ENCODE measurements at places on chromosomes 5 and 9.

- no peak for DNase-seq
These were observed 91.9 kb upstream of the CEP78 start for GRCh38 chr9:78144008-78144381.

DNA sequence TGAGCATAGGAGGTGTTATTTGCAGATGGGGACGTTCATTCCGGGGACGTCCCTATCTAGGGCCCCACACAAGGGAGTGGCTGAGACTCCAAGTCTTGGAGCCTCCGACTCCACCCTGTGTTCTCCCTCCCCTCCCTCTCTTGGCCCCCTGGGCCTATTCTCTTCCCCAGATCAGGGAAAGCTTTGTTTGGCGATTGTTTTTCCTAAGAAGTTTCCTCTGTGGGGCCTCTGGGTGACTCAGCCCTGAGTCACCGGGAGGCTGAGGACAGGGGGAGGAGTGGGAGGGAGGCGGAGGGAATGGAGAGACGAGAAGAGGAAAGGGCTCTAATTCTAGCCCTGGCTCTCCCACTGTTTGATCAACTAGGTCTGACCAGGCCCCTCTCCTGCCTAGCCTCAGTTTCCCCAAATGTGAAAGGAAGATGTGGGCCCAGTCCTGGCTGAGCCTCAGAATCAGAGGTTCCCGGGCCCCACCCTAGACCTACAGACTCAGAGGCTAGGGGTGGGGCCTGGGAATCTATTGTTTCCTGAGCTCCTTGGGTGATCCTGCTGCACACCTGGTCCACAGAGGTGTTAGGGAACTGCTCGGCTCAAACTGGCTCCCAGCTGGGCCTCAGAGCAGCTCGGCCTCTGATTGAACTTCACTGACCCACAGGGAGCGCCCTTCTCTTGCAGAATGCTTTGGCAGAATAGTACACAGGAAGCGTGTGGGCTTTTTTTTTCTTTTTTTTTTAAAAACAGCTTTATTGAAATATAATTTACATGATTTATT lies 19.2 kb downstream of the GSN start:
- no peak for DNase-seq

DNA sequence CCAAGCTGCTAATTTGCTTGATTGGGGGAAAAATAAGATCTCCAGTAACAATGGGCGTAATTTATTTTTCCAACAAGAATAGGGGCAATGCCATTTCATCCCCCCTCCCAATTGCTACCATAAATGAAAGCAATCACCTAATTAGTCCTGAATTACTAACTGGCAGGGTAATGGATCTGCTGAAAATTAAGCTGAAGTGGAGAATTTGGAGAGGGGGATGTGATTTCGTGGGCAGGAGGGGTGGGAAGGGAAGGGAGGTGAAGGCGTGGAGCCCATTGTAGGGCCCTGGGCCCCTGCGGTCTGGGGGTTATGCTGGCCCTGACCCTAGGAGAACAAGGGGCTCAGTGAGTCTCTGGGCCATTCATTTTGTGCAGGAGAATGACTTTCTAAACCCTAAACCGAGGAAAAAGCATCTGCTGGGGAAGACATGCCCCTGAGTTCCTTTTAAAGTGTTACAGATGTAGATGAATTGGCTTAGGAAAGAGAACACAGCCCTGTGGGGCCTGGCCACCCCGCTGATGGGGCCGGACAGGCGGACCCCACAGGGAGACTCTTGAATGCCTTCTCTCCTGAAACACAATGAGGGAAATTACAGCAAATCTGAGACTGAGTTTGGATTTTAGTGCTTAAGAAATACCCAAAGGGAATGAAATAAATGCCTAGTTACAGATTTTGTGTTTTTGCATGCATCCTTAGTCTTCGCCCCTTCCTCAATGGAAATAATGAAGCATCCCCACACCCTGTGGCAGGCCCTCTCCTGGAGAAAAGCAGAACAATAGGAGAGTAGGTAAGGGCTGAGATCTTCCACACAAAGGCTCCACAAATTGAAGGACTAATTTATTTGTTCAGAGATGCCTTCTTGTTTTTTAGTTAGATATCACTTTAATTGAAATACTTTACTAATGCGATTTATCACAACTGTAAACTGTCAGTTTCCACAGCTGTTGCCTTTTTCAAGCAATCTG lies 143.2 kb downstream of the PSAT1 start:
- DNase-seq: no peak

- no peak for DNase-seq
These were observed 286.2 kb downstream of the ACTL7B start for GRCh38 chr9:108569624-108570023.

DNA sequence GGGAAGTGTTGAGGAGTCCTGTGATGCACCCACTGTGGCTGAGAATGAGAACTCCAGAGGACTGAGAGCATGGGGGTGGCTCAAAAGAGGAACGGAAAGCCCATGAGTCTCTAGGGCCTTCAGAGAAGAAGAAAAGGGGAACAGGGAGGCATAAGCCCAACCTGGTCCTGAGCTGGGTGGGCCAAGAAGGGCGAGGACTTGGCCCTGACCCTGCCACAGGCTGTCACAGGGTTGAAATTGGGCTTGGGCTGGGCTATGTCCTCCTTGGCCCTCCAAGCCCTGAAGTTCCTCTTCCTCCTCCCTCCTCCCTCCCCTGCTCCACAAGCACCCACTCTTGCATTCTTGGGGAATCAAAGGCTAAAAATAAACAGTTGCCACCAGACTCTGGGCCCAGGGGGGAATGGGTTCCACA lies 49.3 kb upstream of the PPARGC1B start:
- DNase-seq: no peak

- peak; percentile 51 for DNase-seq
These were observed 14.1 kb upstream of the SFXN1 start for GRCh38 chr5:175464074-175464941.

- DNase-seq: no peak
These were observed 408.0 kb downstream of the EBF1 start for GRCh38 chr5:158691631-158692255.

DNA sequence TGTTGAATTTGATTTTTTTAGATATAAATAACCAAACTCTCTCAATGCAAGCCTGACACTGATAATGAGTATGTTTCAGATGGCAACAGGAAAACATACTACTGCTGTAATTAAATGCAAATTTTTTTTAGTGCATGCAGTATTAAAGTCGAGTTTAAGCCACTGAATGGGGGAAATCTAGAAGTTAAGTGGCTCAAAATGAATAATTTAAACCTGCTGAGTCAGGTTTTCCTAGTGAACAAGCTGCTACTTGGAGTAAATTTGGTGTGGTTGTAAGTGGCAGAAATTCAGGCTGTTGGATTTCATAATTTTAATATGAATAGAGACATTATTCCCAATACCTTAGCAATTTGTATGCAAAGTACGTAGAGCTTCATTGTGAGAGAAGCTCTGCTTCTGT lies 121.8 kb downstream of the SLF1 start:
- no peak for DNase-seq

DNA sequence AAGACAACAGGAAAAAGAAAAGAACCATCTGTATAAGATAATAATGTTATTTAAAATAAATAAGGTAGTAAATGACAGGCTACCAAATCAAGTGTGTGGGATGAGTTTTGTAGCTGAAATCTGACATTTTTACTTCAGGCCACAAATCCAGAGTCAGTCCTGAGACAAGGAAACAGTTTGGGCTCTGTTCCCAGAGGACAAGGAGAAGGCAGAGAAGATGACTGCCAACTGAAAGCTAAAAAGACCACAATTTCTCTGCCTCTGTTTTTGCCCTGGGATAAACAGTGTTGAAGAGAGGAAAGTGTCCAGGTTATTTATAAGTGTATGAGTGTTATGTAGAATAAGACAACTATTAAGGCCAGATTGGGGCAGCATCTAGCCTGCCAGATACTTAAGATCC lies 180.5 kb downstream of the NFIB start:
- no peak for DNase-seq

- no peak for DNase-seq
These were observed 46.9 kb downstream of the RAB14 start for GRCh38 chr9:121154782-121155181.

GRCh38 chr5:83965441-83965840 lies 244.8 kb upstream of the HAPLN1 start:
- DNase-seq: no peak

DNA sequence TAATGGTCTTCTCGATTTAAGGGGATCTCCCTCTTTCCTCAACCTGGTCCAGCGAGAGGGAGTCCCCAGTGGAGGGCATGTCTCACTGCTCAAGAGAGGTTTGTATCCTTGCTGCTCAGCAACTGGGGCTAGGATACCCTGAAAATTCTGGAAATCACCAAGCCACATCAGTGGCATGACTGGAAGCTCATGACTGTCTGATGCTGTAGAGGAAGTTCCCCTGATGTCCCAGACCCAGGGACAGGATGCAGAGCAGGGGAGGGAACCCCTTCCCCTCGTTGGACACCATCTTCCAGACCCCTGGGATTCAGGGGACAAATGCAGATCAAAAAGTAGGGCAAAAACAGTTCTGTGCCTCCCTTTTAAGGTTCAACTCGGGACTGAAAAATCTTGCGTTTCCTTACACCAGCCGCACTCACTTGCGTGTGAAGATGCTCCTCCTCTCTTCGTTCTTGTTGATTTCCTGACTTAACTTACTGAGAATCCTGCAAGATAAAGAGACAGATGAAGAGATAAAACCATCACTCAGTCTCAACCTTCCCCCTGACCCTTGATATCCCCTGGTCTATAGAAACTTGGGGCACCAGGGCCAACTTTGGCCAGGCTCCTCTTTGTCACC lies 22.1 kb downstream of the LCP2 start:
- no peak for DNase-seq

GRCh38 chr5:75690669-75691068 lies 26.6 kb downstream of the POC5 start:
- no peak for DNase-seq

DNA sequence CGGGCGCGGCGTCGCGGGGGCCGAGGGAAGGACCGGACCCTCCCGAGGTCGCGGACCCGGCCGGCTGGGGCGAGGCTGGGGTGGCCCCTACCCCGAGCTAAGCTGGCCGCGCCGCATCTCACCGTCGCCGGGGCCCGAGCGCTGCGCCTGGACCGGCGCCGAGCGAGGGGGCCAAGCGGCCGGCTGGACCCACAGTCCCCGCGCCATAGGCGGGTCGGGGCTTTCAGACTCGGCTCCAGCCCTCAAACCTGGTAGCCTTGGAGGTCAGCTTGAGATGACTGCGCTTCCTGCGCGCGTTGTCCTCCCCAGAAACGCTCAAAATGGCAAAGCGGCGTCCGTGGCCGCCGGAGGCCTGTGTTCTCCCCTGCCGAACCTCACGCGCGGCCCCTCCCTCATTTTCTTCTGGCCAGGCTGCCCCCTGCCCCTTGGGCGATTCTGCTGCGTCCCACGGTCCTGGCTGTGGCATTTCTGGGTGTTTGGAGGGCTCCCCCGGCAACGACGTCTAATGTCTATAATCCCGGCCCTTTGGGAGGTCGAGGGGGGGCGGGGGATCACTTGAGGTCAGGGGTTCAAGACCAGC lies 8.7 kb upstream of the GRIN1 start:
- DNase-seq: no peak

DNA sequence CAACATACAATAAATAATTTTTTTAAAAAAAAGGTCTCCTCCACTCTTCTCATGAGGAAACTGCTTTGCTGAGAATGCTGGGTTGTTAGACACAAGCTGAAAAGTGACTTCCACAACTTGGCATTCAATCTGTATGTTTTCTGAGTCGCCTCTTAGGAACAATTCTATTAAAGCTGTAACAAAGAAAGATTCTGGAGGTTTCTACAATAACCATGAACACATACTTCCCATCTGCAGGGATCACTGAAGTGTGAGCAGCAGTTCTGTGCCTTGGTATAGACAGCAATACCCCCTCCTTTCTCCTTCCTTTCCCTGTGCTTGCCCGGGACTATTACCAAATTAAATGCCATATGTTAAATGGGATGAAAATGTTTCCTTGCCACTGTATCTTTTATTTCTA lies 1.5 kb downstream of the DIRAS2 start:
- no peak for DNase-seq

GRCh38 chr5:52754051-52754450 lies 33.7 kb upstream of the ITGA1 start:
- DNase-seq: no peak

DNA sequence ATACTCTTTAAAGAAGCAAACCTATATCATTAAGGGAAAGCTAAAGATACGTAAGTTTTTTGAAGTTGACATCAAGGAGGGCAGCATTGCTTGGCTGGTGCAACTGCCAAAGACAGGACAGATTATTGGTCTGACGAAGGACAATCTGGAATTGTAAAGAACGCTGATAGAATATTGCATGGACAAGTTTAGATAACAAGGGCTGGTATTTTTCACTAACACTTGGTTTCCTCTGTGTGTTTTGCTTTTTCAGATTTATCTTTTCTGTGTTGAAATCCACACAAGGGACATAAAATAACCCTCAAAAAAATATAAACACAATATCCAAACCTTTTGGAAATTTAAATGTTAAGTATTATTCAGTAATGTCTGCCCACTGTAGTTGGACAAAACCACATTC lies 39.7 kb downstream of the SLC1A3 start:
- no peak for DNase-seq

DNA sequence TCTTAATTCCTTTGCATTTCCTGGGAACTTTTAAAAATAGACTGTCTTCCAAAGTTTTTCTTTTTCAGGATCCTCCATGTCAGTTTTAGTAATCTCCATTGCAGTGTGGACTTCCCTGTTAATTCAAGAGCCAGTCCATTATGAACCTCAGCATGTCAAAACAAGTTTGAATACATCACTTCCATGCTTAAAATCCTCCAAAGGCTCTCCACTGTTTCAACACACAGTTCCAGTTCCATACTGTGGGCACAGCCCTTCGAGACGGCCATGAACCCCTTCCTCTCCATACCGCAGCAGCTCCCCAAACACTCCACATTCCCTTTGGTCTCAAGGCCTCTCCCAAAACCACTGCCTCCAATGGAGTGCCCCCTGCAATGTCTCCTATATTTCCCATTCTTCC lies 19.5 kb downstream of the LIFR start:
- DNase-seq: no peak

GRCh38 chr5:7927466-7928375 lies 58.8 kb downstream of the MTRR start:
- DNase-seq: peak; percentile 9

DNA sequence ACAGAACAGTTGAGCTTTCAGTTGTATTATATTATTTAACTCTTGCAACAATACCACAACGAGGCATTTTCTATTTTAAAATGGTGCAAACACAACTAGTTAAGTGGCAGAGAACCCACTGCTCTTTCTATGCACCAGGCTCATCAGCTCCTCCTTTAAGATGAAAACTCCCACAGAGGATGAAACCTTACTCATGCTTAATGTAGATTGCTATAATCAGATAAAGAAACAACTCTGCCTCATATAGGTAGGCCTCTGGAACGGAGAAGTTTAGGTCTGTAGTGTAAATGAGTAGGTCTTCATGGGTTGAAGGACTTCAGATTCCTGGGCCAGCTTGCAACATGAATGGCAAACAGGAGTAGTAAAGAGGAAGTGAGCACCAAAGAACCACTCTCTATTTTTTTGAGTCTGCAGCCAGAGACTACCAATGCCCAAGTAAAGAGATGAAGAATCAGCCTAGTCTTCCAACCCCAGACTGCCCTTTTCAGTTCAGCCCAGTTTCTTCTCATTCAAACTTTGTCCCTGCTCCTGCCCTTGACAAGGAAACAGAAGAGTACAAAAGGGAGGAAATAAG lies 33.9 kb downstream of the HACD4 start:
- DNase-seq: peak; percentile 47

GRCh38 chr5:158600679-158601078 lies 499.0 kb downstream of the EBF1 start:
- no peak for DNase-seq

Data from T-helper 2 cell (primary cell).